Body of pancreas (tissue), 4 donors: ENCODE measurements at places on chromosomes 5 and 9. TPM values are rescaled to one million over a fixed set of nuclear protein-coding genes. Genes with fewer than 3 reads are reported as not detected.

The PCDHGB6 gene
- total RNA-seq, result 8.0 TPM

The EDIL3 gene
- total RNA-seq, result 2.3 TPM

The LCN15 gene
- not detected for total RNA-seq

The ENTR1 gene
- total RNA-seq, result 20.2 TPM

The ANKRD55 gene
- not detected for total RNA-seq

The IL5 gene
- total RNA-seq, result not detected
